Activated naive CD4-positive, alpha-beta T cell treated with Interleukin-2 at 50 U/mL for 16 hours (primary cell): ENCODE measurements at places on chromosomes 2 and 18.

DNA sequence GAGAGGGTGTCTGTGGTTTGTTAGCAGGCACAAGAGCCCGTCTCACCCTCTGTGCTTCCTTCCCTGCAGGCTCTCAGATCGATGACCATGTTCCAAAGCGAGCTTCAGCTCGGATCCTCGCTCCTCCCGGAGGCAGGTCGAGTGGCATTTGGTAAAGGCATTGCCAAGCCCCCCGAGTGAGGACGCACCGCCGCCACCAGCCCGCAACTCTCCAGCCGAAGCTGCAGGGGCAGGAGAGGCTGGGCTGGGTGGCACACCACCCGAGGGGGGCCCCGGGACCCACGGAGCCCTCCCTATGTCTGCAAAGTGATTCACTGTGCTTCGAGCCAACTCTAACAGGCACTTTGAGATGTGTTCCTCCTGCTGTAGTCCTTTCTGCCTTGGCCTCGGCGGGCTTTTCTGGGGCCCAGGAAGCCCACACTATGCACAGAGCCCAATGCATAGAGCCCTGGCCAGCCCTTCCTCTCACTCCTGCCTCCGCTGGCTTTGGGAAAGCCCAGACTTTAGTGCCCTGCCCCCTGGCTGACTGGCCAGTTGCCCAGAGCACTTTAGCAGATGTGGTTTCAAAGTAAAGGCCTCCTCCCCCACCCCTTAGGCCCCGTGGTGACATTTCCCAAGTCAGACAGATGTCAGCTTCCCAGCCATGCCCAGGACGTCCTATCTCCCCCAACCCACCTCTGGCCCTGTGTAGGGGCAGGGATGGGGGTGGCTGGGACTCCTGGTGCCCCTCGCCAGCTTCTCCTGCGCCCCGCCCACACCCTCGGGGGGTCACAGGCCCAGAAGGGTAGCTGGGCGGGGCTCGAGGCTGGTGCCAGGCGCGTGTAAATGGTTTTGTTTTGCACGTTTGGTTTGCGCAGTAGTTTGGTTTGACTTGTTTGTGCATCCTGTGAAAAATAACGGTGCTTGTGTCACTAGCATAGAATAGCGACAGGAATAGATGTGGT is 23.3 kb upstream of the MAPRE3 start:
- DNase-seq, result no peak

- no peak for DNase-seq
Measured at GRCh38 chr18:76274468-76275289, 220.4 kb downstream of the ZNF516 start.

DNA sequence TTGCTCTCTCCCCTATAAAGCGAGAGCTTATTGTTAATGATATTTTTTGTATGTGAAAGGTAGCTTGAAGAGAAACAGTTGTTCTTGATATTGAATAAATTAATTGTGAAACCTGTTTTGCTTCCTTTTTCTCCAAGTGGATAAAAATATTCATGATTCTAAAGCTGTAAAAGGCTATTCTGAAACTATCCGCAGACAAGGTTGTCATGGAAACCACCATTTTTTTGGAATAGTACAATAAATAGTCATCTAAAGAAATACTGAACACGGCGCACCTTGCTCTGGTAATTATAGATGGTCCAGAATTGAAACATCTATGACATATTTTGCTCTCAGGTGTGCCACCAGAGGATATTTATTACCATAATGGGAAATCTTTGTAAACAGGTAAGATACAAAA is 1103.0 kb upstream of the SLC39A10 start:
- DNase-seq, result no peak

DNA sequence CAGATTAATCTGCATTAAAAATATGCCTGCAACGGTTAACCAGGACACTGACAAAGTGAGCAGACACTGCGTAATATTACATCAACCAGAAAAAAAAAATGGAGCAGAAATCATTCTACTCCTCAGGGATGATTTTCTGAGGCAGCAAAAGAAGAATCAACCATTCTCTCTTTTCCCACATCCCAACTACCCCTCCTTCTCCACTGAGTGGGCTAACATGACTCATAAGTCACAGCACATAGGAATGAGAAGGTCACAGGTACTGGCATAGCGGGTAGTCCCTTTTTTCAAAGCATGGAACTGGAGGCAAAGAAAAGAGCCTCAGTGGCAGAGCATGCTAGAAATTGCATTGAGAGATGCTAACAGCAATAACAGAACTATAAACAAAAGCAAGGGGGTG is 54.3 kb upstream of the TSPYL6 start:
- DNase-seq, result no peak

- no peak for DNase-seq
Measured at GRCh38 chr2:188620916-188621315, 329.2 kb downstream of the GULP1 start.

DNA sequence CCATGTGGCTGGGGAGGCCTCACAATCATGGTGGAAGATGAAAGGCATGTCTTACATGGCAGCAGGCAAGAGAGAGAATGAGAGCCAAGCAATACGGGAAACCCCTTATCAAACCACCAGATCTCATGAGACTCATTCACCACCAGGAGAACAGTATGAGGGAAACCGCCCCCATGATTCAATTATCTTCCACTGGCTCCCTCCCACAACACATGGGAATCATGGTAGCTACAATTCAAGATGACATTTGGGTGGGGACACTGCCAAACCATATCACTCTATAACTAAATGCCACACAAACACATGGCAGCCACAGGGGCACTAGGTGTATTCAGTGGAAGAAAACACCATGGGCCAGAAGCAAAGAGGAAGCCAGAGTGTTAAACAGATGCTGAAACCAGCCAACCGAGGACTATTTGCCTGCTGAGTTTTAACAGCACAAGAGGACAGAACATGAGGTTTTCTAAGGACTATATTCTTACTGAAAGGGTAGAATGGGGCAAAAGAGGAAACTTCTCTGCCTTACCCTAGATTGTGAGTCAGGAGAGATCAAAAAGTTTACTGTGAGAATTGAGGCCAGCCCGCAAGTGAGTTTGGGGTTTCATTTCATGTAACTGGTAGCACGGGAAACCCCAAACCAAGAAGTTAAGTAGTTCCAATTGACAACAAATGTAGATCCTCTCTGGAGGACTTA is 49.2 kb downstream of the SIGLEC15 start:
- DNase-seq, result peak; percentile 70

DNA sequence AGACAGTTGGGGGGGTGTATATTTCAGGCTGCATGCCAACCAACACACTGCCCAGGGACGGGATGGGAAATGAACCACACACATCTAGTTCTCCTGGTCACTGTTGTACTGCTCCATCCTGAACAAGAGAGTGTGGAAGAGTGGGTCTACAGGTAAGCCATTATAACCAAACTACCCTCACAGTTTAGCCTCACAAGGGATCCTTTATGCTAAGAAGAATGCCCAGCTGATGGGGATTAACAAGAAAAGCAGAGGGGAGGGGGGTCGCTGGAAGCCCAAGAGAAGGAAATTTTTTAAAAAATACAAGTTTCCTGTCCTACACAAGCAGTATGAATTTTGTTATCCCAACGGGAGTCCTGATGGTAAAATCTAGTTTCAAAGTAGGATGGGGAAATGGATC is 16.1 kb downstream of the SPRED2 start:
- DNase-seq, result no peak

DNA sequence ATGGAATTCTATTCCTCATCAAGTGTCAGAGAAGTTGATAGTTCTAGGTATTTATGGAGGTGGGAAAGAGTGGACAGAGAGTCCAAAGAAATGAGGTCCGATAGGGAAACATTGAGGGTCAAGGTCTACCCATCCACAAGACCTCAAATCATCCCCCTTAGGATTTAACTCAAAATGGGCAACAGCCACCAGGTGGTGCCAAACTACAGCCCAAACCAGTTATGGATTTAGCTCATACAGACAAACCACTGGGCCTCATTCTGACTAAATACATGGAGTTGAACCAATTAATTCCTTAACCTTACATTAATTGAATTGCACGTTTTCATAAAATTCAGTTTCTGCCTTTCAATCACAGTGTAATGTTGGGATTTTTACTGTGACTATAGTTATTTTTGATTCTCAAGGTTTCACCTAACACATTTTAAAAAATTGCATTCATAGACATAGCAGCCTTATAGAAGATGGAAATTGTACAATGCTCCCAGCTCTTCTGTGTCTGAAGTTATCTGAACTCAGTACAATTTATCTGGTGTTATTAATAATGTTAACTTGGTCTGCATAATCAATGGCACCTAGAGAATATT is 98.2 kb upstream of the HNMT start:
- peak; percentile 44 for DNase-seq

DNA sequence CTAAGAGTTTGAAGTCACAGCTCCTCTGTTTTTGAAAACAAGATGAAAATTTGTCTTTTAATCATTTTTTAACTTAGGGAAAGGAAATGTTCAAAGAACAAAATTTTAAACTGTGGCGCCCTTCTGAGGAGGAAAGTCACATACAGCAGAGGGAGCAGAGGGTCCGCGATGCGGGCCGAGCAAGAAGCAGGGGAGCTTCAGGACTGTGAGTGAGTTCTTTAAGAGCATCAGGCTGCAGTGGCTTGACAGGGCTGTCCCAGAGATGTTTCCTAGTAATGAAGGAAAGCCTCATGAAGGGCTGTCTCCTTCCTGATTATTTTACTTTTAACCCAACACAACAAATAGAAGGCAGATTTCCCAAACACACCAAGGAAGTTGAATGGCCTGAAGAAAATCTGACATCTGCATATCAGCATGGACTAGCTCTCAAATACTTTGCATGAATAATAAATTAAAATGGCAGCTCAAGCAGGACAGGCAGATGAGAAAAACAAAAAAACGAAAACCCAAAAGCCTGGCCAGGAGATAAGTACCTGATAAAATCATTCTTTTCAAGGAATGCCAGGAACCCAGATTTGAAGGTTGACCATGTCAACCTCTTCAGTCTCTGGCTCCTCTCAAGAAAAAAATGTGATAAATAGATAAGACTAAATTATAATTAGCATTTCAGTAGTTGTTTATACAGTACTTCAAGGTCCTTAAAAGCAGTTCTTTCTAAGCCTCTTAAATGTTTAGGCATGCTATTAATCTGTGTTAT is 60.8 kb downstream of the SLC40A1 start:
- no peak for DNase-seq

DNA sequence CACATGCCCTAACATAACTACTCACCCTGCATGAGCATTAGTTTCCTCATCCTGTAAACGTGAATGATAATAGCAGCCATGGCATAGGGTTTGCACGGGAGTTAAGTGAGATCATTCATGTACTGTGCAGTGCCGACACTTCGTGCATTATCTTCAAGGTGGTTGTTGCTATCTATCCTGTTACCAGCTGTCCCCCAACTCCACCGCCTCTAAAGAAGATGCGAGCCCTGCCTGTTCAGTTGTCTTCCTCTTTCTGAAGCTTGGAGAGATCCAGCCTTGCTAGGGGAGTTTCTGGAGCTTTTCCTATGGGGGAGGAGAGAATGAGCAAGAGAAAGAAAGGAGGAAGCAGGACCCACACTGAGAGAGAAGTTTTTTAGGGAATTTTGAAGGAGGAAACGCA is 34.4 kb downstream of the YPEL5 start:
- no peak for DNase-seq

GRCh38 chr2:129439406-129440302 is 539.8 kb upstream of the RAB6C start:
- no peak for DNase-seq

- DNase-seq, result no peak
Measured at GRCh38 chr2:88210132-88211002, 40.2 kb downstream of the THNSL2 start.
